ENCODE measurements at places on chromosomes 4 and X.

DNA sequence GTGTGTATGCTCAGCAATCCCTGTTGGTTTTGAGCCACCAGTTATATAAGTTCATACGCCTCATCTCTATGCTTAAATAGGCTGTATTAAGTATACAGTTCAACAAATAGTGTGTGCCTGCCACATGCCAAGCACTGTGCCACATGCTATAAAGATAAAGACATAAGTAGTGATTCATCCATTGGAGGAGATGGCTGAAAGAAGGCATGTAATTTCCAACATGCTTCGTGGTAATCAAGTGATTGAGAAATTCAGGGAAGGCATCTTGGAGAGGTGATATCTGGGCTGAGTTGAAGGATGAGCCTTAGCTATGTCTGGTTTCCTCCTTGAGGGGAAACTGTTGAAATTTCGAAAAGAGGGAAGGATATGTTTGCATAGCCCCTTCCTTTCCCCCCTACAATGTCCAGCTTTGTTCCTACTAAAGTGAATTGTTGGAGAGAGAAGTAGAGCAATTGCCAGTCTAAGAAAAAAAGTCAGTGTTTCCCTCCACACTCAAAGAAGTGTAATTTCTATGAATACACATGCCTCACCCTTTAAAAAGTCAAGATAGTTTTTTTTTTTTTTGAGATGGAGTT, 96.5 kb downstream of the ARHGAP10 start:
- no peak for DNase-seq

- no peak for DNase-seq
Measured at GRCh38 chr4:188299161-188299560, 159.9 kb downstream of the TRIML1 start.

- DNase-seq: no peak
Measured at GRCh38 chrX:130285710-130286109, 17.0 kb upstream of the ZNF280C start.

DNA sequence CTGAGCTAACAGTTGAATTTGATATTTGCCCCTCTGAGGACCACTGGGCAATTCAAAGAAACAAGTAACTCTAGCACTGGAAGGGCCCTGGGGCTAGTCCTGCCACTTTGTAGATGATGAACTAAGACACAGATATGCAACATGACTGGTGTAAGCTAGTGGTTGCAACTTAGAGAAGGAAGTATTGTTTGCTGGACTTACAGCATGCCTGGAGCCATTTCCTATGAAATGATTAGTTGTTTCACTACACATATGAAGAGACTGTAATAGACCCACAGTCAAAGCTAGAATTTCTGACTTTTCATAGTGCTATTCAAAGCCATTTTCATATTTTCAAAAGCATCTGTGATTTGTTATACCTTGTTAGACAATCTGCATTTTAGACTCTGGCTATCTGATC, 96.2 kb downstream of the TSPAN7 start:
- no peak for DNase-seq

DNA sequence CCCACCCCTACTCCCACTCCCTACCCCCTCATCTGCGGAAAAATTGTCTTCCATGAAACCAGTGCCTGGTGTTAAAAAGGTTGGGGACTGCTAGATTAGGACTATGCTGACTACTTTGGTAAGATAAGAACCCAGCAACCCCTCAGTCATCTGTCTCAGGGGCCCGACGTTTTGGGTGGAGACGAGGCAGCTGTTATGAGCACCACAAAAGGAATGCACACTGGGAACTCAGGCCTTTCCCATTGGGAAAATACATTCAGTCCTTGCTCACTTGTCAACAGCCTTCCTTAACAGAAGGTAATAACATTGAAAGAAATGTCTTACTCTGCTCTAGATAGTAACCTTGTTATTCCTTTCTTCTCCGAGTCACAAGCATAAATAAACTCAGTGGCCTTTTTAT, 310.8 kb downstream of the AFF2 start:
- no peak for DNase-seq

DNA sequence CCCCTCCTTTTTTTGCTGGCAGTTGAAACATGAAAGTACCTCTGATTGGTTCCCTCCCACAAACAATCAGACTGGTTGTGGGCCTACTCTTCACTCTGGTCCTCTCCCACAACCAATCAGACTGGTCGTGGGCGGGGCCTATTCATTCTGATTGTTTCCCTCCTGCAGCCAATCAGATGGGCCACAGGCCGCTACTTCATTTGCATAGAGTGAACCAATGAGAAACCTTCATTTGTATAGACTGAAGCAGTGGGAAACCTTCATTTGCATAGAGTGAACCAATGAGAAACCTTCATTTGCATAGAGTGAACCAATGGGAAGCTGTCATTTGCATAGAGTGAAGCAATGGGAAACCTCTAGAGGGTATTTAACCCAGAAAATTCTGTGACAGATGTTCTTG, 55.2 kb downstream of the TRMT44 start:
- no peak for DNase-seq

GRCh38 chr4:153582954-153583702, 101.0 kb upstream of the TLR2 start:
- no peak for DNase-seq

- no peak for DNase-seq
Measured at GRCh38 chrX:102126863-102127262, 1.4 kb downstream of the TCEAL2 start.

DNA sequence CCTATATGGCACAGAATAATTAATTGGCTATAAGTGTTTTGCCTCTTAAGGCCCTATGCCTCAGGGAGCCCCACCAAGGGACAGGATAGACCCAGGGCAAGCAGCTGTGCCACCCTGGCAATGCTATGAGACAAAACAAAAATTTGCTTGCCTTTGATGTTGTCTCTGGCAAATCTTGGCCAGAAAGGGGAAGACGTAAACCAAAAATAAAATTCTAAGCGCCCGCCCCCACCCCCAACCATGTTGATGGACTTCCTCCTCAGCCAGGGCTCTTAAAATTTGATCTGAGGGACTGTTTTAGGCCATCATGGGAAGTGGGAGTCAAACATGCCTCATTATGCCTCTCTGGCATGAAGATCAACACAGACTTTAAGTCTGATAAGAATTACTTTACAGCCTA, 130.5 kb upstream of the APOOL start:
- DNase-seq: no peak

- DNase-seq: no peak
Measured at GRCh38 chr4:121370729-121371325, 10.0 kb downstream of the QRFPR start.

DNA sequence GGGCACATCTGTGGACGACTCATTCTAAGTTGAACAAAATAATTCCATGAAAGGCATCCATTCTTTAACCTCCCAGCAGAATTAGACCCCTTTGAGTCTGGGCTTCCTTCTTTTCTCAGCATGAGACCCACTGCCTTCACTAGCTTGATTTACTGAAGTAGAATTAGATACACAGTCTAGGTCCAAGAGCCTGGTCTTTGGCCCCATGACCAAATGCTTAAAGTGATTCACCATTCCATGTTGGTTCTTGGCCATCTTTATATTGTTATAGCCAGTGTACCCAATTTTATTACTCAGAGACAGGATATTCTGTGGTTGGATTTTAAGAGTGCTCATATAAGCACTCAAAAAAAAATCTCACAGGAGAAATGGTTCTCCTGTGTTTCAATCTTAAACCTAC, 155.3 kb upstream of the GPC4 start:
- DNase-seq: no peak

GRCh38 chrX:21985332-21985777, 44.8 kb downstream of the SMS start:
- DNase-seq: no peak

DNA sequence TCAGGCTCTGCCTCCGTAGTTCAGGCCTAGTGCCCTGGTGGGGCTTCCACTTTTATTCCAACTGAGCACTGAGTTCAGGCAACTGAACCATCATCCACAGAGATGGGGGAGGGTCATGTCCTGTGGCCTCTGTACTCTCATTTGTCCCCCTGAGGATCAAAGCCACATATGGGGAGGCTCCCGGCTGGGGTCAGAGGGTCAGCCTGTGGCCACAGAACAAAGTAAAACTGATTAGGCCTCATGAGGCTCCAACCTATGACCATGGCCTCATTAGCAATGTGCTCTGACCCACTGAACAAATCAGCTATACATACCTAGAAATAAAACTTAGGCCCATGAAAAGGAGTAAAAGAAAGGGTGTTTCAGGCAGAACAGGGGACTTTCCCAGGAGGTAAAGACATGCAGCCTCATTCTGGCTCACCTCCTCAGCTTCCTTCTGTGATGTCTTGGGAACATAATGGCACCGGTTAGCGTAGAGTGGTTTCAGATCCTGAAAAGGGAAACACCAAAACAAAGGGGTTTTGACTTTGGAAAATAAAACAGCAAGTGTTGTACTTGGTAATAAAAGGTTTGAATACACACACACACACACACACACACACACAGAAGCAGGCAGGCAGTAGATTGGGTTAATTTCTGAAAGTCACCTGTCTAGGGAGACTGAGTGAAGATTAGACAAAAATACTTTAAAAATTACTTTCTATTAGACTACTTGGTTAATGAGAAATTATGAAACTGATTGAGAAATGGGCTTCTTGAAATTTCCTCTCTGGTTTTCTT, 24.3 kb downstream of the TMEM255A start:
- DNase-seq: no peak

- DNase-seq: no peak
Measured at GRCh38 chr4:105966051-105966450, 70.8 kb downstream of the NPNT start.

GRCh38 chrX:10010686-10011085, 43.5 kb downstream of the CLDN34 start:
- no peak for DNase-seq

GRCh38 chrX:46380148-46380752, 165.0 kb downstream of the ZNF674 start:
- DNase-seq: no peak

DNA sequence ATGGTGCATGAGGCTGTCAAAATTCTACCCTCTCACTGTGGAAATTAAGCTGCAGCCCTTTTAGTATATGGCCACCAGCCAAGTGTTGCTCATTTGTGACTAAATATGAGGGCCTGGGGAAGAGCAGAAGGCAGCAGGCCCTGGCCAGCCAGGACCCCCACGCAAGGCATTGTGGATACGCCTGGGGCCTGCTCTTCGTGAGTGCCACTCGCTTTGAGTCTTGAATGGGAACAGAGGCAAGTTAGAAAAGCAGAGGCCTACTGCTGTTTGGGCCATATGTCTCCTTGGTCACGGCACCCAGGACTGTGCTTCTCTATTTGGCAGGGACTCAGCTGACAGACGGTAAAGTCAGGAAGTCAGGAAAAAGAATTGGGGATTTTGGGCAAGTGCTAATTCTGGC, 10.9 kb downstream of the RTL5 start:
- no peak for DNase-seq

DNA sequence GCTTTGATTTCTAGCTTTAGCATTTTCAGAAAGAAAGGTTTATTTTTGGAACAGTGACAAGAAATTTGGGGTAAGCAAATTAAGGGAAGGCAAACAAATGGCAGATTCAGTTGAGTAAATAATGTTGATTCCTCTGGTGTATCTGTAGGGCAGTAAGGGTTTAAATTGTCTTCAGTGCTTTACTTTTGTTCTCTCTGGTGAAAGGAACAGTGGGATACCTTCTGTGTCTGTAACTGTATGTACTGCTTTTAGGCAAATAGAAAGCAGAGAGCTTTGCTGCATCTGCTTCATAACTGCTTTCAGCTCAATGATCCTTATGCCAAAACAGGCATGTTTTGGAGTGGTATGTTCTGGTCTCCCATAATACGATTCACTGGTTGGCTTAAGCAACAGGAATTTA, 932.1 kb upstream of the SLIT2 start:
- DNase-seq: no peak

- DNase-seq: no peak
Measured at GRCh38 chr4:39621582-39621981, 17.1 kb downstream of the SMIM14 start.

GRCh38 chr4:8188085-8188484, 11.0 kb upstream of the SH3TC1 start:
- no peak for DNase-seq

GRCh38 chr4:76458297-76458696, 23.3 kb downstream of the SHROOM3 start:
- no peak for DNase-seq

DNA sequence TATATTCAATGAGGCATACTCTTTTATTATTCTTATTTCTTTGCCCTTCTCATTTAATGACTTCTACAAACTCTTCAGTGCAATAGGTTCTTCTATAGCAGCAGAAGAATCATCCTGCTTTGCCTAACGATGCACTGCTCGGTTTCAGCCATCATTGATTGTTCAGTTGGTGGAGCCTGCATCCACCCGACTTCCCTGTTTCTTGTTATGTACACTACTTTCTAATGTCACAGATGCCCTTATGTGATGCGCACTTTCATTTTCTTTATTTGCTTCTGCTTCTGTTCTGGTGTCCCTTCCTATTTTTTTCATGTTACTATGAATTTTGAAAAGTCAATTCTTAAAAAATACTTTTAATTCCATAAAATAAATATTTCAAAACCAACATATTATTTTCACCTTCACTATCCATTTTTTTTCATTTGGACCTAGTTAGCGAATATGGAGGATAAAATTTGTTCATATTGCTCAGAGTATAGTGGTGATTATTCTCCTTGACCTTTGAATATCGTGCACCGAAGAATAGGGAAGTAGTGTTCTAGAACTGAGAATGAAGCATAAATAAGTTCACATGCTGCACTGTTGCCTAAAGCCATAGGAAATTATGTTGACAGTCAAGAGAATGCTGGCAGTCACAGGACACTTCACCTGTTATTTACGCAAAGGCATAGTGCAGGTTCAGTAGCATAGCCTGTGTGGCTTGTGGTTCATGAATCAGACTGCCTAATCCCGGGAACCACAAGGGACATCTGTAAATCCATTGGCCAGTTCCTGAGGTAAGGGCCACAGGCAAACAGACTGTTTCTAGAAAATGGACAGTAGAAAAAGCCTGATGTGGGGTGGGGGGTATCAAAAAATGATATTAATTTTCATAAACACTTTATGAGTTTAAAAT, 21.3 kb upstream of the SFRP2 start:
- DNase-seq: no peak

DNA sequence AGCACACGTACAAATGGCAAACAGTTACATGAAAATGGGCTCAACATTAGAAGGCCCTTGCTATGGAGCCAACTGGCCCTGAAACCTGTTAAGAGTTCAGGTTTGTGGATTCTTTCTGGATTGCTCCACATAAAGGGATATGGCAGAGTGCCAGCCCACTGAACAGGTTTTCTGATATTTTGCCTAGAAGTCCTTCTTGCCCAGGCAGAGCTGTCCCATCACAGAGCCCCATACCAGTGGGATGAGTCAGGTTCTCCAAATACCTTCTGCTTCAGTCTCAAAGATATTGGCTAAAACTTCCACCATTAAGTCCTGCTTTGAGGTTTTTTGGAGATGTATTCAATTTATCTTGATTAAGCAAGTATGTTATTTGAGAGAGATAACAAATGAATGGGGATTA, 146.8 kb upstream of the IL1RAPL2 start:
- peak; percentile 40 for DNase-seq

DNA sequence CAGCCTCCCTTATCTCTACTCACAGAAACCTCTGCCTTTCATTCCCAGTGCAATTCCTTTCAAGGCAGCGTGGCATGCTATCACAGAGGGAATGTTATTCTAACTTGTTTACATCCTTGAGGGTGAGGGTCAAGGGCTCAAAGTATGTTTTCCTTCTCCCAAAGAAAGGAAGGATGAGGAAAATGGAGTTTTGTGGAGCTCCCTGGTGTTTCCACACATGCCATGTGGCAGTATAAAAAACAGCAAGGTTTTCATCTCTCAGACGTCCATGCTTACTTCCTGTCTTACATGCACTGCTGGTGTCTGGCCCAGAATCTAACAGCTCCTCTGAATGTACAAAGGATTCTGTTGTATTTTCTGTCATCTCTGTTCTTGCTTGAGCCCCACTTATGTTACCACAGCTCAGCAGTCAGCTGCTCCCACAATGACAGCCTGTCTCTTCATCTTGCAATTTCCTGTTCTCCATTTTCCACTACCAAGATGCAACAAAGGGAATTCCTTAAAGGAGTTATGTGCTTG, 128.0 kb downstream of the SNCA start:
- DNase-seq: no peak
